ENCODE measurements at places on chromosomes 4 and X.

DNA sequence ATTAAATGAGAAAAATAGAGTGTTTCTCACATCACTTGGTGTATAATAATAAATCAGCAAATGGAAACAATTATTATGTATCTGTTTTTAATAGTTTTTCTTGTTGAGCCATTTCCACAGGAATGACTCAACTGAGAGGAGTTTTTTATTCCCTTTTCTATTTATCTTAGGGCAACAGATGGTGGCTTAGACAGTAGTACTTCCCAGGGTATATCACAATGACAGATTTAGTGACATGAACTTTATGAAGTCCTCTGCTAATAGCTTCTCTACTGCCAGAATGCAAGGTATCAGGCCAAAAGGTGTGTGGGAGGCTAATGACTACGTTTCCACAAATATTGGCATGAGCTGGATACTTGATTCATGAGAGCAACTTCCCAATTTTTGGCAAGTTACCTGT, 126.7 kb downstream of the HTR2C start:
- no peak for DNase-seq

GRCh38 chr4:10122236-10122932, 5.8 kb upstream of the WDR1 start:
- DNase-seq = no peak

GRCh38 chr4:119858176-119858575, 208.5 kb downstream of the MAD2L1 start:
- no peak for DNase-seq

GRCh38 chrX:131633285-131633917, 89.5 kb downstream of the OR13H1 start:
- DNase-seq = peak; percentile 29

DNA sequence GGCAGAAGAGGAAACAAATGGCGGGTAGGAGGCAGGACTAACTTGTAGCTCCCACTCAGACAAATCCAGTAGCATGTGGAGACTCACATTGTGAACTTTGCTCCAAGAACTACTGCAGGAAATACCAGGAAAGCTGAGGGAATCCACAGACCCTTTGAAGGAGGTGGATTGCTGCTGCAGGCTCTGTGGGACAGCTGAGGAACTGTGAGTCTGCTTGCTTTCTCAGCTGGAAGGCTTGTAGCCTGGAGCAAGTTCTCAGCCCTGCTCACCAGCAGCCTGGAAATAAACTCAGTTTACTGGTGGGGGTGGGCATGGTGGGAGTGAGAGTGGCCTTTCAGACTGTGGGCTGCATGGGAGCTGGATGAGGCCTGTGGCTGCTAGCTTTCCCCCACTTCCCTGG, 16.0 kb downstream of the RTL3 start:
- DNase-seq = no peak

GRCh38 chr4:52510939-52511565, 148.0 kb downstream of the USP46 start:
- no peak for DNase-seq

DNA sequence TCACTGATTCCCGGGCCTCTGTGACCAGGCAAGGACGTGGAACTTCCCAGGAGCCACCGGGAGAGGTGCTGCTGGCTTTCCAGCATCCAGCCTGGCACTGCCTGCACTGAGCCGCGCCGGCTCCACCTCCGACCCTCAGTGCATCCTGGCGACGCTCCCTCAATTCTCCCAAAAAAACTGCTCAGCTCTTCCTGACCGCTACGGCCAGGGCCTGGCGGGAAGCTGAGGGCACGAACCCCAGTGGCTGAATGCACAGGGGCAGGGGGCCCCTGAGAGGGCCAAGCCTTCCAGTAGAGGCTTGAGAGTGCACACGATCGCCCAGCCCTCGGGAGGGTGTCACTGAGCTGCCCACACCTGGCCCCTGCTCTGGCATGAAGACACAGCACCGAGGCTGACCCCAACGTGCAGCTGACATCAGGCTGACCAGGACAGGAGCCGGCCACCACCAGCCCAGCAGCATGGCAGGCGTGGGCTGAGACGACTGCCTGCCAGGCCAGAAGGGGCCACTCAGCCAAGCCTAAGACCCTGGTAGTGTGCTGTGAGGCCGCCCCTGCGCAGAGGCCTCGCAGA, 6.9 kb downstream of the CTBP1 start:
- DNase-seq = no peak

DNA sequence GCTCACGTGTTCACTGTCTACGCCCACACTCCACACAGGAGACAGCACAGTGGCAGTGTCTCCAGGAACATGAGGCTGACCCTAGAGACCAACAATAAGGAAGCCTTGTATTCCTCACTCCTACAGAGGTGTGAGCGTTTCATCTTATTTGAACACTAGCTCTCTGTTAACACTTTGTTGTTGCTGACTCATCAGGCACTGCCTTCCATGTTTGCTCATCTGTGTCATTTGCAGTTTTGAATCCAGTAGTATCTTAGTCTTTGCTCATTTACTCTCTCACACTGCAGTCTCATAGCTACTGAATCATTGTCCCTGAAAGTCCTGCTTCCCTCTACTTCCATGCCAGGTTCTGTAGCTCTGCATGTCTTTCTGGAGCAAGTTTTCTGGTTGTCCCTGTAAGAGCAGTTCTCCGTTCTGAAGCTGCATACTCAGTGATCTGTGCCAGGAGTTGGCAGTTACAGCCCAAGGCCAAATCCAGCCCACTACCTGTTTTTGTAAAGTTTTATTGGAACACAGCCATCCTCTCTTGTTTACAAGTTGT, 80.3 kb upstream of the DCLK2 start:
- DNase-seq = no peak

GRCh38 chrX:17662391-17662790, 74.9 kb upstream of the SCML1 start:
- DNase-seq = no peak

- no peak for DNase-seq
These were observed 245.1 kb upstream of the SLC7A11 start for GRCh38 chr4:138487230-138487629.

GRCh38 chr4:132195176-132195575, 953.9 kb upstream of the PCDH10 start:
- no peak for DNase-seq

- no peak for DNase-seq
These were observed 124.6 kb upstream of the ANXA3 start for GRCh38 chr4:78426972-78427371.

DNA sequence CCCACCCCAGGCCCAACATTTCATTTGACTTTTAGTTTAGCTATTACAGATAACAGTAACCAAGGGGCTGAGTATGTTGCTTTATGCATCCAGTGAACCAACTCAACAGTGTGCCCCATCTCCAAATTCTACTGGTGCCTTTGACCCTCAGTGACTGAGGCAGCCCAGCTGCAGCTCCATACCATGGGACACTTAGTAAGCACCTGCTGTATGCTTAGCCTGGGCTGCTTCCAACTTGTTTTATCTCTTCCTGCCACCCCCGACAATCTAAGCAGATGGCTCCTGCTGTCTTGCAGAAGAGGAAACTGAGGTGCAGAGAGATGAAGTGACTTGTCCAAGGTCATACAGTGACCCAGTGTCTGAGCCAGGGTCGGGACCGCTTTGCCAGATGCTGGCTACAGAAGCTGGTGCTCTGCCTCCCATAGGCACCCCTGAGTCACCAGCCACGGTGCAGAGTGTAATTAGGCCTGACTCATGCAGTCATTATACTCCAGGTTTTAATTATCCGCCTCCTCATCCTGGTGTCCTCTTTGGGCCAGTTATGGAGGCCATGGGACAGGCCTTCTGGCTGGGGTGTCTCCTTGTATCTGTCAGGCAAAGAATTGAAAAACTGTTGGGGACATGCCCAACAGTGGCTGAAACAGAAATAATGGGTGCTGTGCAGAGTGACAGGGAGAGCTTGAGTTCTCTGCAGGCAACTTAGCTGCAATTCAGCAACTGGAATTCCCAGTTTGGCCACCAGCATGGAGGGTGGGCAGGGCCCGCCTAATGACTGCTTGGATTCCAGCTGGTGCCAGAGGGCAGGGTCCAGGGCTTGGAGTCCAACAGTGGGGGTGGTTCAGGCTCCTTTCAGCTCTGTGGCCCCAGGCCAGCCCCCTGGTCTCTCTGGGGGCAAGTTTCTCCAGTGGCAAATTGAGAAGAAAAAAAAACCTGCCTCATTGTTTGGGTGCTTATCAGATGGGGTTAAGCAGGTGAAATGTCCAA, 8.2 kb upstream of the GPR78 start:
- DNase-seq = no peak

DNA sequence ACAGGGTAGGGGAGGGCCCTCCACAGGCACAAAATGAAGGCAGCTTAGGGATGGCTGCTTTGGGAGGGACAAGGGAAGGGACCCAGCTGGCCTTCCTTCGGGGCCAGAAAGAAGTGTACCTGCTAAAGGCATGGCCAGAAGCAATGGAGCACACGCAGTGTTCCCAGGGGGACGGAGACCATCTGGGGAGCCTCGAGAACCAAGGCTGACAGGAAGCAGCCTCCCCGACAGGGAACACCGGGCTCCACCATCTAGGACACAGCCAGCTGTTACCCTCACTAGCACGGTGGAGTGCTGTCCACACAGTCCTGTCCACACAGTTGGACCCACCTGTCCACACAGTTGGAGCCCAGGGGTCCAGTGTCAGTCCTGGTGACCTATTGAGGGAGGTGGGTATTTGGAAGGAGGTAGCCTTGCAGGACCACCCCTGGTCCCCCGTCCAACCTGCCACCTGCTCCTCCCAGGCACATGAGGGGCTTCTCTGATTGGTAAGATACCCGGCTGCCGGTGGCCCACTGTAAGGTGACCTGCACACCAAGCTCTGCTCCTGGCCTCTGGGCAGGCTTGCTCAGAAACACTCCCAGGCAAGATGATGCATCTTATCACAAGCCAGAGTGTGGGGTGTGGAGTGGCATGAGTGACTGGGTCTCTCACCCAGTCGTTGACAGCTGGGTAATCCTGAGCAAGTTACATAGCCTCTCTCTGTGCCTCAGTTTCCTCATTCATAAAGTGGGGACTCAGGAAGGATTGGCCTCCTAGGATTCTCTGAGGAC, 20.5 kb upstream of the AFAP1 start:
- DNase-seq = no peak

DNA sequence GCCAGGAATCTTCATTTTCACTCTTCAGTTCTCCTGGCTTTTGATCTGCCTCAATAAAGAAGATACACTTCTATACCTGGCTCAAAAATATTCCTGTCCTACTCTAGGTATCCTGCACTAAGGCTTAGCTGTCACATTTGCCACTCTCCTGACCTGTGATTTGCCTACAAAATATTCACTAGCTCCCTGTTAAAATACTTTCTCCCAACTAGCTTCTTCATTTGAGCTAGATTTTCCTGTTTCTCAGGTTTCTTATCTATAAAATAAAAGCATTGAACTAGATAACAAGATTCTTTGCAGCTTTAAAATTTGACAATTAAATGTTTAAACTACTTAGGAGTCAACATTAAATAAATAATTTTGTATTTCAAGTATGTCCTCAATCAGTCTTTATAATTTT, 53.2 kb downstream of the CHIC2 start:
- DNase-seq = no peak

GRCh38 chr4:18050448-18050847, 28.9 kb upstream of the LCORL start:
- DNase-seq = no peak

DNA sequence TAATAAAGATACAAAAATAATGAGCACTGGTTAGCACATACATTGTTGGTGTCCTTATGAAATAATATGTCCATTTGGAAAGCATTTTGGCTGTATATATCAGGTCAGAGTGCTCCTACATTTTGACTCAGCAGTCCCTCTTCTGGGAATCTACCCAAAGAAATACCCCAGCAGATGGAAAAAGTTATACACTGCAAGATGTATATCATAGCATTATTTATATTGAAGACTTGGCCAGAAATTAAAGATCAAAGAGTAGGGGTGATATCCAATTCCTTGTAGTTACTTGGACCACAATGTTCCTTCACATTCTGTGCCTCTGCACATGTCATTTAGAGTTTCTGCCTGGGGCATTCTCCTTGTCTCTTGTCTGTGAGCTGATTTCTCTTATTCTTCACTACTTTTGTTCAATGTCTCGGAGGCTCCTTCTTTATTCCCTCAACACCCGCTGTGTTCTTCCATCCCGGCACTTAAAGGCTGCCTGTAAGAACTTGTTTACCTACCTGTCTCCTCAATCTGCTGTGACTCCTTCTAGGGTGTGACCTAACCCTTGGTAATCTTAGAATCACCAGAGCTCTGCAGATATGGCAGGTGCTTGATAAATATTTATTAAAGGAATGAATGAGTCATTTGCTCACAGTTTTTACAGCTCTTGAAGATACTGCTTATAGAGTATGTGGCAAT, 3.1 kb upstream of the TSPAN5 start:
- DNase-seq = peak; percentile 56

- no peak for DNase-seq
These were observed 276.3 kb downstream of the STPG2 start for GRCh38 chr4:97866821-97867556.

DNA sequence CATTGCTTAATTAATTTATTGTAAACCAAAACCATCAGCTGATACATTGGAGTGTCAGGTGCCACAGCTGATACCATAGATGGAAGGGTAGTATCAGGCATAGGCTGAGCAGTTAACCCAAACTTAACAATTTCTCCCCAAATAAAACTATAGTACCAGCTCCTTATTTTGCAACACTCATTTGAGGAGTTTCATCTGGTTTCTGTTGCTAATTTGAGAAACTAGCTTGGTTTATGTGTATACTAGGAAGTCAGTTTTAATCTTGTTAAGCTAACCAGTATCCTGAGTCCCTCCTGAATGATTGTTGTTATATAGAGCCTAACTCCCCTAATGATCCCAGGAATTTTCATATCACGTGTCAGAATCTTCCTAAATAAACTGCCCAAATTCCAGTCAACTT, 12.7 kb downstream of the DCAF16 start:
- no peak for DNase-seq

GRCh38 chrX:88604433-88605221, 142.4 kb upstream of the CPXCR1 start:
- DNase-seq = no peak

DNA sequence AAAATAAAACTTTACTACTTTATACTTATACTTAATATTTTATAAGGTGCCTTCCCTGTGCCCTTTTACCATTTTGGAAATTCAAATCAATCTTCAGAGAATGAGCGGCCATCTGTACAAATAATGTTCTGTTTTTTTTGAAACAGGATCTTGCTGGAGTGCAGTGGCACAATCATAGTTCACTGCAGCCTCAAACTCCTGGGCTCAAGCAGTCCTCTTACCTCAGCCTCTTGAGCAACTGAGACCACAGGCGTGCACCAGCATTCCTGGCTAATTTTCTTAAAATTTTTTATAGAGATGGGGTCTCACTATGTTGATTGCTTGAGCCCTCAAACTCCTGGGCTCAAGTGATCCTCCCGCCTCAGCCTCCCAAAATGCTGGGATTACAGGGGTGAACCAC, 53.5 kb downstream of the FAM114A1 start:
- no peak for DNase-seq

GRCh38 chr4:53583513-53583912, 7.8 kb downstream of the LNX1 start:
- DNase-seq = no peak

DNA sequence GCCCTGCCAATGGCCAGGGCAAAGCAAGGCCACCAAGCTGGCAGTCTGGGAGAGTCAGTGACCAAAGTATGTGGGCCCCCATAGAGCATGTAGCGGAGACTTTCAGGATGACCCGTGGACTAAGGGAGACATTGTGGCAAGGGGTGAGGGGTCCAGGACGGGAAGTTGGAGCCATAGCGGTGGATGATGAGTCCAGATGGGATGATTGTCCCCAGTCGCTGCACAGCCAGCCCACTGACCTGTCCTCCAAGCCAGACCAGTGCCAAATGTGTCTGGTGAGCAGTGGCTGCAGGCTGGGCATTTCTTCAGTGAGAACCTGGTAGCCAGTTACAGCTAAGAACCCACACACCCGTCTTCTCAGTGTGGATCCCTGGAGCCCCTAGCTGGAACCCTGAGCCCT, 34.3 kb downstream of the ZNF185 start:
- no peak for DNase-seq

All from umbilical cord (tissue), 2 donors.